ENCODE measurements at places on chromosomes 11 and 22. TPM values are rescaled to one million over a fixed set of nuclear protein-coding genes. Genes with fewer than 3 reads are reported as not detected.

DNA sequence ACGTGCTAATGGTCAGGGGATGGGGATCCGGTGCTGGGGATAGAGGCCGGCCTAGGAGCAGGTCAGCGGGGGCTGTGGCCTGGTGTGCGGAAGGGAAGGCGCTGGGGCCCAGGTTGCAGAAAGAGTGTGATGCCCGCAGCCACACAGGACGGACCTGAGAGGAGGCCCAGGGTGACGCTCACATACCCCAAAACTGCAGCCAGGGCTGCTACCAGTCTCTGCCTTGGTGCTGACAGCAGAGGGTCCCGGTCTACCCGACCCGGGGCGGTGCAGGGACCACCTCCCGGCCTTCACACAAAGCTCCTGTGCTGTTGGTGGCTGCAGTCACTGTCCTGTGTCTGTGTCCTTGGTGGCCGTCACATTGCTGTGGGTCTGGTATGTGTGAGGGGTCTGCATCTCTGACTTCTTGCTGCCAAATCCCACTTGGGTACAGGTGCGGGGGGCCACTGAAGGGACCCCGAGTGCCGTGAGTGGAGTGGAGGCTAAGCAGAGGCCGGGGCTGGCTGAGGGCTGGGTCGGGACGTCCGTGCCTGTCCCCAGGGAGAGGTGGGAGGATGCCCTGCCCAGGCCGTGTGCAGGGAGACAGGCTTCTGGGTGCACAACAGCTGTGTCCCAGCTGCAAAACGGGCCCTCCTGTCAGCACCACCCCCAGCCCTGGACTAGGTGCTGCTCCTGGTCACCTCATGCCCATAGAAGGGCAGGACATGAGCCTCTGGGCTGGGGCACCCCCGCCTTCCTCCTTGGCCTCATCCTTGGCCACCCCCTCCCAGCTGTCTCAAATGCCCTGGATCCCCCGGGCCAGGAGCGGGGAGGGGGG lies 1.5 kb downstream of the LSP1 start:
- H3K4me1 ChIP-seq: peaks cover 52% of the 10 kb centered on the region
- peak overlapping the region; percentile 99 for H3K4me3 ChIP-seq
- peak overlapping the region; percentile 98 for H3K27ac ChIP-seq
- H3K36me3 ChIP-seq: peaks cover 28% of the 10 kb centered on the region
- H3K27me3 ChIP-seq: no peaks in the 10 kb centered on the region

DNA sequence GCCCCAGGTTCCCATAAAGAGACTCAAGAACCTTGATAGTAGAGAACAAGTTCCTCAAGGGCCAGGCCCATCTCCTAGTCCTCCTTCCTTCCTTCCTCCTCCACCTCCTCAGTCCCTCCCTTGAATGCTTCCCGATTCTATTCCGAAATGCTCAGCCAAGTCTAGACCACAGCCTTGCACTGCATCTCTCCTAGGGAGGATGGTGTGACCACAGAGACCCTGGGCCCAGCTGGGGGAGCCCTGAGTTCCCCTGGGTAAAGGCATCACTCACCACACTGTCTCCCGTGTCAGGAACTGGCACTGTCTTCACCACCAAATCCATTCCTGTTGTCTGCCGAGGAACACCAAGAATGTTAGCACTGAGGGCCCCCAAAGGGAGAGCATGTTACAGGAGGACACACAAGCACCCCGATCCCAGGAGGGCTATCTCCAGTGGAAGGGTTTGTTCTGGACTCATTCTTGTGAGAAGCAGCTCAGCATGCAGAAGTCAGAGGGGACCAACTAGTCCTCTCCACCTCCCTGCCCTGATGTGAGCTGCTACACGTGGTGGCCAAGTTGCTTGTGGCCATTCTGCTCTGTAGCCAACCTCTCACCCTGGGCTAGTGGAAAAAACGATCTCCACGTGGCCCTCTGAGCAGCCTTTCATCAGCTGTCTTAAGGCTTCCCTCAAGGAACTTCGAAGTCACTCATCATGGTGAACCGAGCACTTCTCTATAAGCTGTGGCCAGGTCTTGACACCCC lies 8.7 kb downstream of the IFT27 start:
- no peak overlapping the region for H3K4me3 ChIP-seq
- H3K27me3 ChIP-seq: no peaks in the 10 kb centered on the region
- peaks cover 5% of the 10 kb centered on the region for H3K36me3 ChIP-seq

- no peaks in the 10 kb centered on the region for H3K36me3 ChIP-seq
- H3K4me3 ChIP-seq: no peak overlapping the region
- no peaks in the 10 kb centered on the region for H3K27me3 ChIP-seq
- peaks cover 9% of the 10 kb centered on the region for H3K4me1 ChIP-seq
Observed at GRCh38 chr11:20099527-20099926, 60.7 kb downstream of the DBX1 start.

DNA sequence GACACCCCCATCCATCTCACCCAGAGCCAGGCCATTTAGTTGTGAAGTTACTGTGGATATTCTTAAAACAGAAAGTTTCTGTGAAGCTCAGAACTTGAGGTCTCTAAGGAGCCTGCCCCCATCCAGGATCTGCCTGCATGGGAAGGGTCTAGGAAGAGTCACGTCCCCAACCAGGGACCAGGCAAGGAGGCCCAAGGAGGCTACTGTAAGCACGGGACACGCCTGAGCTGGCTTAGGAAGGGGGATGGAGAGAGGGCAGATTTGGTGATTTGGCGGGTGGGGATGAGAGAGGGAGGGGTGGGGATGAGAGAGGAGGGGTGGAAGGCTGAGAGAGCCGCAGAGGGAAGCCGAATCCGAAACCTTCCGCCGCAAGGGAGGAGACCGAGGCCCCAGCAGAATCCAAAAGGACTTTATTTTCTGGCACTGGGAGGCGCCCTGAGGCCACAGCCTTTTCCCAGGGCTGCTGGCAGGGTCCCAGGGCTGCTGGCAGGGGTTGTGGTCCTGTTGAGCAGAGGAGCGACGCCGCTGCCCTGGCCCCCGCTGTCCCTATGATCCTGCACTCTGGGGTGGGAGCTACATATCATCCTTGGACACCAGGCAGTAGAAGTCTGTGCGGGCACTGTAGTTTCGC lies 9.4 kb downstream of the SIGIRR start:
- peak overlapping the region; percentile 18 for H3K4me3 ChIP-seq
- H3K27ac ChIP-seq: peak overlapping the region; percentile 69
- peaks cover 16% of the 10 kb centered on the region for H3K4me1 ChIP-seq
- H3K36me3 ChIP-seq: peaks cover 4% of the 10 kb centered on the region

DDX25 gene
- total RNA-seq: not detected

Data from activated CD8-positive, alpha-beta T cell treated with anti-CD3 and anti-CD28 coated beads, Interleukin-2, amount 10 ng/mL, durations not matched to agents 7 days and 5 days (primary cell).